ENCODE measurements at places on chromosomes 7 and 10.

DNA sequence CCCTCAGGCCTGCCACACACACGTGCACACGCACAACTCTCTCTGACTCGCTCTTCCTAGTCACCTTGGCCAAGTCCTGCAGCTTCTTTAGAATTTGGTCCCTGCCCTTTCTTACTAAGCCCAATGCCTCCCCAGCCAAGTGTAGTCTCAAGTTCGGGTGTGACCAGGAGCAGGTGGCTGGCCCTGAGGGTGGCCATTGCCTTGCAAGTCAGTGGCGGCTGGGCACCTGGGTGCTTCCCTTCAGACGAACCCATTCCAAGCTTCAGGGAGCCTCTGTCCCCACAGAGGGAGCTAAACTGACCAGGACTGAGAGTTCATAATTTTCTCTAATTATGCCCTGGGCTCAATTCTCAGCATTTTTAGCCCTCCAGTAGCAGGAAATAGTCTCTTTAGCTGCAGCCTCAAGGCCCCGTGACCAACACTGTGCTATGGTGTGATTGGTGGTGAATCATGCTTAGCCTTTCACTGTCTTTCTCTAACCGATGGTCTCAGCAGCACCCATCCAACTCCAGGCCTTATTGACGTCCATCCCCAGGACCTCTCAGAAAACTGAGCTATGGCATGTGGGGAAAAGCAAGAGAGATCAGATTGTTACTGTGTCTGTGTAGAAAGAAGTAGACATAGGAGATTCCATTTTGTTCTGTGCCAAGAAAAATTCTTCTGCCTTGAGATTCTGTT, 34.7 kb upstream of the FXYD4 start:
- DNase-seq: no peak

GRCh38 chr10:123800289-123800688, 91.3 kb downstream of the CPXM2 start:
- no peak for DNase-seq

DNA sequence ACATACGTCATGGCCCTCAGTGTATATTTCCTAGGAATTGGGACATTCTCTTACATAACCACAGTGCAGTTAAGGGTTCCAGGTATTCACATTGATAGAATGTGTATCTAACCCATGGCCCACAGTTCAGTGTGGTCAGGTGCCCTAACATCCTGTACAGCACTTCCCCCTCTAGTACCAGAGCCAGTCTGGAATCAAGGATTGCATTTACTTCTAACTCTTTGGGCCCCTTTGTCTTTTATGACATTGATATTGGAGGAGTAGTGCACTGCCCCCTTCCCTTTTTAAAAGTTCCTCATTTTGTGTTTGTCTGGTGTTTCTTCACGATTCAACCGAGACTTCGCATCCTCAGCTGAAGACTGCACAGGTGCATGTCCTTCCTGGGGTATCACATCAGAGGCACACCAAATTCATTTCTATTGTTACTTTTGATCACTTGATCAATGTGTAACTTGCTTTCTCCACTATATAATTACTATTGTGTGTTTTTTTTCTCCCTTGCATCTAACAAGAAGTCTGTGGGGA, 22.4 kb upstream of the NPFFR1 start:
- no peak for DNase-seq

- no peak for DNase-seq
Observed at GRCh38 chr7:8871716-8872115, 438.3 kb downstream of the NXPH1 start.
